Stimulated activated CD8-positive, alpha-beta memory T cell treated with anti-CD3 and anti-CD28 coated beads, Interleukin-7, amount 100 ng/mL, for 1 hour (primary cell): ENCODE measurements at places on chromosomes 13 and 19.

DNA sequence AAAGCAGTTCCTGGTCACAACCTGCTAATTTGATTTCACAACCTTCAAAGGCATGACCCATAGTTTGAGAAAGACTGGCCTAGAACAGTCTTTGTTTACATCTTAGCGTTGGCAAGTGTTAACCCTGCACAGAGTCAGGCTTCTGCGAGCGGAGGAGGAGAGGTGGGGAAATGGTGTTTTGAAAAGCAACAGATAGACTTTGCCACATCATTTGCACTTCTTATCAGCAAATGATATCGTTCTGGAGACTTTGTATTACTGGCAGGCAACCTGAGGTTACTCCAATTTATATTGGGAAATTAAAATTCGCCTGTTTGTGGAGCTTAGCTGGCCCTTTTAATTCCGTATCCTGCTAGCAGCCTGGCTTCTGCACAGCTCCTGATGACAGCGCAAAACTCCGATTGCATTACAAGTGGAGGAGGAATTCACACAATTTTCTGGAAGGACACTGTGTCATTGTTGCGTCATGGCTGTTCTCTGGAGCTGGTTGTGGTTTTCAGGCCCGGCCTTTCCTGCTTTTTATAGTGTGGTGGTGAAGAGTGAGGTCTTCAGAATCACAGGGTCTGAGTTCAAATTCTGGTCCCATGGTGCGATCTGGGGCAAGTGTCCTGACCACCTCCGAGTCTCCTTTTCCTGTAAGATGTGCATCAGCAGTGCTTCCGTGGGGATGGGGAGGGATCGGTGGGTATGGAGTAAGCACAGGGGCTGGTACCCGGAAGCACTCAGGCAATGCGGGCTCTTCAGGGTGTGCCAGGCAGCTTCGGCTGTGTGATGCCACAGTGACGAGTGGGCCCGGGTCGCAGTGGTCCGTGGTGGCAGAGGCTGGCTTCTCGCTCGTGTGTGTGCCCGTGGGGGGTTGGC, 49.1 kb upstream of the EHD2 start:
- DNase-seq, result no peak

- no peak for DNase-seq
Observed at GRCh38 chr19:55487924-55488687, at the start of gene SSC5D. TSS of gene SSC5D (plus strand) at chr19:55488436. CDS start at chr19:55488590, 154 bp downstream.

DNA sequence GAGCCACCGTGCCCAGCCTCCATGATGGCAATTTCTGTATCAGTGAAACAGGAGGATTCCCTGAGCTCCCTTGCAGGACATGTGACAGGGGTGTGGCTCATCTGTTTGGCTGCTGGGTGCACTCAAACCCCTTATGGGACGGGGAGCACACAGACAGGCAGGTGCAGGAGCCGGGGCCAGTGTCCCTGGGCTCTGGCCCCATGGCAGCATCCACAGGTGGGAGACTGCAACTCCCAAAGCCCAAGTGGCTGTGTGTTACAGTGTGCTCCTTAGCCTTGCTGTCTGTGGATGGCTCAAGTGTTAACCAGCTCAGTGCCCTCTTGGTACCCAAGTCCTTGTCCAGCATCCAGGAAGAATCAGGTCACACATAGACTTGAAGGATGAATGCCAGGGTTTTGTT, 14.6 kb downstream of the MBD3L1 start:
- DNase-seq, result no peak

GRCh38 chr13:81874253-81874652, 1533.3 kb upstream of the SPRY2 start:
- DNase-seq, result no peak

DNA sequence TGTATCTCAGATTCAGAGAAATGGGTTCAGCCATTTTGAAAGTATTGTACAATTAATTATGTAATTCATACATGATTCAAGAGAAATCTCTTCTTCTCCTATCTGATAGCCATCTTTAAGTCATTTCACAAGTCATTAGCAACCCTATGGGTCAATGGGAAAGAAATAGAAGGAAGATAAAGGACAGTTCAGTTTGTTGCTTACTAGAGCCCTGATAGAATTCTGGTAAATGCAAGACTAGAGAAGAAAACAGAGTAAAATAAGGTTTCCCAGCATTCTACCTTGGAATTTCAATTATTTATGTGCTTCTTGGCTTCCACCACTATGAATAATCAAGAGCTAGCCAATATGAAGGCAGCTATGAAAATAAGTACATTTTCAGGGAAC, 117.7 kb downstream of the LHFPL6 start:
- no peak for DNase-seq

DNA sequence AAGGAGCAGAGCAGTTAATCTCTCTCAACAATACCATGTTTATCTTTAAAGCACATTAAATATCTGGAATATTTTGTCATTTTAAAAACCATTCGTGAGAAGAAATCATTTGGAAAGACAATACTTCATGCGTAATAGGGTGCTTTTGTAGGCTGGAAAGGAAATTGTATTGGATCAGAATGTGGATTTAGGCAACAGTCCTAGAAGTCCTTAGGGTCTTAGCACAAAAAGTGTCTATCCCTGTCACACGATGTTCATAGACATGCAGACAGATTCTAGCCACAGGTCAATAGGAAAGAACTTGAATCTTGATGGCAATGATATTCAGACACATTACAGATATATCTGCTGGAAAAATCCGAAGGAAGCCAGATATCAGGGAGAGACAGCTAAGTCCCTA, 156.0 kb downstream of the KCTD12 start:
- DNase-seq, result no peak

DNA sequence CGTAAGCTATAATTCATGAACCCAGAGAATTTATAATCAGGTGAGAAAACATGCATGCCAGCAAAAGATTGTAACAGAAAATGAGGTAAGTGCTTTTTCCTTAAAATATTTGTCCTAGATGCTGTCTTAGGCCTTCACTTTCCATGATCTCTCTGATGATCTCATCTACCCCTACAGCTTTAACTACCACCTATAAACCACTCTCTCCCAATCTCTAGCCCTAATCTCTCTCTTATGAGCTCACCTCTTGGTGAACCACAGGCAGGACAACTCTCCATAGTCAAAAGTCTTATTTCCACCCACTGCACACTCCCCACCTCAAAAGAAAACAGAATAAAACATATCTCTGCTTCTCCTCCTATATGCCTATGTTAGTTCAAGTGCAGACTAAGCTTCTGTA, 137.1 kb downstream of the SLC7A1 start:
- DNase-seq, result no peak

GRCh38 chr19:6088602-6089049, 21.7 kb downstream of the RFX2 start:
- DNase-seq, result no peak

DNA sequence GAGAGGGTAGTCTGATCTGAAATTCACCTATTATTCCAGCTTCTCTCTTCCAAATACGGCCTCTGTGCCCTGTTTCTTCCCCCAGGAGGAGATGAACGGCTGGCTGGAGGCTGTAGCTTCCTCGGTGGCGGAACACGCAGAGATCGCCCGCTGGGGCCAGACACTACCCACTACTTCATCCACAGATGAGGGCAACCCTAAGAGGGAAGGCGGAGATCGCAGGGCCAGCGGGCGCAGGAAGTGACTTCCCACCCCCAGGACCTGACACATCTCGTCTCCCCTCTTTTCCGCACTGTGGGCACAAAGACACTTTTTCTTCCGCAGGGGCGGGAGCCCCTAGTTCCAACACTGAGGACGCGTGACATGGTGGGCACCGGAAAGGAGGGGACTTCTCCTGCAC, 1.3 kb upstream of the SHKBP1 start:
- no peak for DNase-seq

- DNase-seq, result no peak
Observed at GRCh38 chr13:44618326-44618725, 42.2 kb upstream of the TSC22D1 start.

GRCh38 chr13:78326633-78327032, 276.7 kb downstream of the POU4F1 start:
- DNase-seq, result no peak

- no peak for DNase-seq
Observed at GRCh38 chr13:26956522-26957142, 196.0 kb upstream of the GPR12 start.

GRCh38 chr19:47446534-47447469, 24.9 kb downstream of the SLC8A2 start:
- DNase-seq, result no peak

GRCh38 chr13:70424428-70424827, 316.2 kb upstream of the KLHL1 start:
- no peak for DNase-seq

DNA sequence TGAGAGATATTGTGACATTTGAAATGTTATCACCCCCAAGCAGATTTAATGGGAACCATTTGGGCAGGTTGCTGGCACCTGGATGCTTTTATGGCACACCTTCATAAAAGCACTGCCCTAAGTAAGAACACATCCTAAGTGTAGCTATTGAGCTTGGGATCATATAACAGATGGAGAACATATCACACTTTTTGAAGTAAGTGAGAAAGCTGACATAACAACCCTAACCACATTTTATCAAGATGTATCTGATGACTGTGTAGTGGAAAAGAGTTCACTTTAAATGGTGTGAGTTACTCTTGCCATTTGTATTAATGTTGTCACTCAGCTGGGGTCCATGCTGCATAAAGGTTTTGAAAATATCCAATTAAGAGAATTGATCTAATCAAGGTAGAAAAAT, 287.9 kb downstream of the DCLK1 start:
- no peak for DNase-seq

GRCh38 chr13:110509971-110510786, 51.3 kb downstream of the RAB20 start:
- no peak for DNase-seq

DNA sequence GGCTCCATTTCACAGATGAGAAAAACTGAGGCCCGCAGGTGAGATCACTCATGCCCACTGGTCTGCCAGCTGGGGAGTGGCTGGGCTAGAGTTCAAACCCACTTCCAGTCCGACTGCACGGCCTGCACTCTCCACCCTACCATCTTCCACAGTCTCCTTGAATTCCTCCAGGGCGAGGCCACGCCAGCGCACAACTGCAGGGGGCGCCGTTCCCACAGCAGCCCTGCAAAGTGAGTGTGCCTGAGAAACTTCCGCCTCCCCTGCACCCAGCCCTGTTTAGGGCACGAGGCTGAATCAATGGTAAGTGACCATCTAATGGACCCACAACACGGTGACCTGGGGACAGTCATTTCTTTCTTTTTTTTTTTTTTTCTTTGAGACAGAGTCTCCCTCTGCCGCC, 829 bp upstream of the ATCAY start:
- no peak for DNase-seq

DNA sequence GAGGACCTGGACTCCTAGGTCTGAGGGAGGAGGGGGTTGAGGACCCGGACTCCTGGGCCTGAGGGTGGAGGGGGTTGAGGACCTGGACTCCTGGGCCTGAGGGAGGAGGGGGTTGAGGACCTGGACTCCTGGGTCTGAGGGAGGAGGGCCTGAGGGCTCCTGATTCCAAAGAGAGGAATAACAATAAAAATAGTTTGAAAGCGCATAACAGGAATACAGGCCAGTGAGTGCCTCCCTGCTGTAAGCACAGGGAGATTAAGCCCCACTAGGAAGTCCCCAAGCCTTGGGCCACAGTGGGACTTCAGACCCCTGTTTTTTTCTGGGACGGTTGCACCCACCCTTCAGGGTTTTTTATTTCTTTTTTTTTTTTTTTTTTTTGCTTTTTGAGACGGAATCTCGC, 1.2 kb upstream of the SBK2 start:
- no peak for DNase-seq

DNA sequence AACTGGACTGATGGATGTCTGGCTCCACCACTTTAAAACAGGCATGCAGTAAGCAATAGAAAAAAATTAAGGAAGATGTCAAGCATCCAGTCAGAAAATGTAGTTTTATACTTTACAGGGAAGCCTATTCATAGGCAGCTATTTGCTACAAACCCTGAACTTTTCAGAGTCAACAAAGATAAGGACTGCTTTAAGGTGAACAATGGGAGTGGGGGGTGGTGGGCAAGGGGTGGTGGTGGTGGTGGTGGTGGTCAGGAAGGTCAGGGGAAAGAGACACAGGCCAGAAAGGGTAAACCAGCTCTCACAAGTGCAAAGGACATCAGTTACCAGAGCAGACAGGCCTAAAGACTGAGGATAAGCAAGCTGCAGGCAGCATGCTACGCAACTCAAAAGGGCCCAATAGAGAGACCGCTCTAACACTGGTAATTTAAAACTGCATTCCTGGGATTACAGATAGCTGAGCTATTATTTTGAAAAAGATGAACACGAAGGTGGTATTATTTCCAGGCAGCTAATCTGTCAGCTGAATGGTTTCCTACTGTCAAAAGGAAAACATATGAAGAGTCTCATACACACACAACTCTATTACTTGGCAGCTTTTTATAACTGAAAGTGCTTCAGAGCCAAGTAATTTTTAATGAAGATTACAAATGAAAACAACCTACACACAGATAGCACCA, 14.8 kb downstream of the BRD4 start:
- DNase-seq, result no peak

DNA sequence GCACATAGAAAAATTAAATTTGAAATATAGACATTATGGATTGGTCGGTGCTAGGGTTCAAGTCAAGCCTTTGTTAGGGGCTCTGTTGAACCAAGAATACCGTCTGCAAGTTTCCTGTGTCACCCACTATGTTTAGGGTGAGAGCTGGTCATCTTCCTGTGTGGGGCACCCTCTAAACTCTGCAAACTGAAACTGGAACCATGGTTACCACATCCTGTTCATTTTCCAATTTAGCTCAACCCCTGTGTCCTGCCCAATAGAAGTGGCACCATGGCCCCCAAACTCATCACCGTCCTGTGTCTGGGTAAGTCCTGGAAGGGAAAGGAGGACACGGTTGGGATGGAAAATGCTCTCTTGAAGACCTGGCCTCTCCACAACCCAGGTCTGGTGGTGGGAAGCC, 29.9 kb downstream of the LAIR2 start:
- no peak for DNase-seq

DNA sequence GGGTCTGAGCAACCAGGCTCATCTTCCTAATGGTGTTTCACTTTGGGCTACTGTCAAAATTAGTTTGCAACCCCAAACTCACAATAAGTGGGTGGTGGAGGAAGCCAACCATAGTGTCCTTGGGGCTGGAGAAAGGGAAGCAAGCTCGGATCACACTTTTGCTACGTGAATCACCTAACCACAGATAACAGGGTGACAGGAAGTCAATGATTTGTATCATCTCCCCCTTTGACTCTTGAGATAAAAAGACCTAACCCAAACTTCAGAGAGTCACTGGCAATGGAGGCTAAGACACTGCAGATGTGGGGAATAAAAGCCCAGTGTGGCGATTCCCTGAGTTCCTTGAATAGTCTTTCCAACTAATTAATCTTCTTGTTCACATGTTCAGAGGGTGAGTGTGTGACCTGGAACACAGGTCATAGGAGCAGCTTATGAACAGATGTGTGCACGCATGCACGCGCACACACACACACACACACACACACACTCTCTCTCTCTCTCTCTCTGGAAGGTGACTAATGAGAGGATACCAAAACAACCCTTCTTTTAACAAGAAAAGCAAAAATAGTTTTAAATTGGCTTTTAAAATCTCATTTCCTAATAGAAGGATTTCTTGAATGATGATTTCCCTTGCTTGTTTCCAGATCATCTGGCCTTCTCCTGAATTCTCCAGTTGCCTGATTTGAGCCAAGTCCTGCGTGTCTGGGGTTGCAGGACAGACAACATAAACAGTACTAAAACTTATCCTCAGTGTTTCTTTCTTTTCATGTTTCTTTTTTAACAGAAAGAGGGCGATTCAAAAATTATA, 21.2 kb upstream of the DOCK9 start:
- DNase-seq, result no peak

- DNase-seq, result peak; percentile 34
Observed at GRCh38 chr19:3359015-3359918, 7.1 kb upstream of the NFIC start.

- DNase-seq, result no peak
Observed at GRCh38 chr19:33691030-33691427, 69.3 kb downstream of the CHST8 start.
